T-helper 1 cell treated with Interleukin-12 subunit alpha and Interleukin-12 subunit beta and Interleukin-4 antibody, amounts not matched to agents 30 ng/mL and 1 ng/mL, for 36 hours (primary cell): ENCODE measurements at places on chromosomes 5 and 9. TPM values are rescaled to one million over a fixed set of nuclear protein-coding genes. Genes with fewer than 3 reads are reported as not detected.

F2RL1 gene
- 0.71 and 0.76 TPM in 2 replicates for total RNA-seq

GFPT2 gene
- total RNA-seq = 0.39 TPM in 1 of 2 replicates, not detected in the other

WDR41 gene
- 15.5 and 22.5 TPM in 2 replicates for total RNA-seq

MVB12B gene
- total RNA-seq = 7.7 and 9.1 TPM in 2 replicates

ITGA2 gene
- 5.4 and 5.5 TPM in 2 replicates for total RNA-seq

CENPP gene
- total RNA-seq = 16.6 and 19.4 TPM in 2 replicates

EDIL3 gene
- not detected in 2 replicates for total RNA-seq

FBP1 gene
- total RNA-seq = 0.34 TPM in 1 of 2 replicates, not detected in the other

IFNA13 gene
- total RNA-seq = not detected in 2 replicates

CYLC2 gene
- total RNA-seq = not detected in 2 replicates

CDC20B gene
- 0.12 and 0.17 TPM in 2 replicates for total RNA-seq

PDCD1LG2 gene
- 10.5 and 11.4 TPM in 2 replicates for total RNA-seq

FKTN gene
- total RNA-seq = 11.1 and 15.2 TPM in 2 replicates

PCDHGC5 gene
- not detected in 2 replicates for total RNA-seq

HDHD3 gene
- 21.0 and 22.3 TPM in 2 replicates for total RNA-seq

CD14 gene
- 0.51 and 0.56 TPM in 2 replicates for total RNA-seq

SLC27A4 gene
- 25.3 and 25.8 TPM in 2 replicates for total RNA-seq

IFNA2 gene
- not detected in 2 replicates for total RNA-seq

PRR7 gene
- 3.0 and 3.4 TPM in 2 replicates for total RNA-seq

PTGES gene
- total RNA-seq = 0.12 TPM in 1 of 2 replicates, not detected in the other

C8G gene
- 3.1 and 4.2 TPM in 2 replicates for total RNA-seq

PDLIM4 gene
- total RNA-seq = 0.17 and 0.74 TPM in 2 replicates

CCDC187 gene
- total RNA-seq = not detected in 2 replicates

B4GALT1 gene
- total RNA-seq = 60.9 and 63.5 TPM in 2 replicates

CAMK2A gene
- not detected in 2 replicates for total RNA-seq

SPAG8 gene
- 0.90 and 0.96 TPM in 2 replicates for total RNA-seq

FOXD4 gene
- total RNA-seq = 0.20 TPM in 1 of 2 replicates, not detected in the other

CDKN2A gene
- 22.9 and 23.3 TPM in 2 replicates for total RNA-seq

SMIM33 gene
- 0.54 and 0.68 TPM in 2 replicates for total RNA-seq

TEK gene
- not detected in 2 replicates for total RNA-seq

CTNND2 gene
- total RNA-seq = not detected in 2 replicates

VCP gene
- 292 and 296 TPM in 2 replicates for total RNA-seq

PCDHA11 gene
- not detected in 2 replicates for total RNA-seq

CCDC152 gene
- total RNA-seq = 2.5 and 3.4 TPM in 2 replicates

IL9 gene
- total RNA-seq = 0.51 and 1.3 TPM in 2 replicates

KIAA1958 gene
- 3.9 and 4.3 TPM in 2 replicates for total RNA-seq

PCDHB3 gene
- total RNA-seq = not detected in 2 replicates

PCDHA4 gene
- not detected in 2 replicates for total RNA-seq

BARHL1 gene
- total RNA-seq = not detected in 2 replicates

SLC4A9 gene
- total RNA-seq = 0.10 and 0.29 TPM in 2 replicates

TNC gene
- 0.05 TPM in 2 replicates for total RNA-seq

FOXD1 gene
- 0.20 and 0.29 TPM in 2 replicates for total RNA-seq

LVRN gene
- 0.07 TPM in 1 of 2 replicates, not detected in the other for total RNA-seq

ZNF782 gene
- 4.5 and 5.0 TPM in 2 replicates for total RNA-seq

GPRIN1 gene
- 2.2 and 2.6 TPM in 2 replicates for total RNA-seq
